ENCODE measurements at places on chromosomes 6 and 20.
A peak's percentile ranks its signal among the peaks of the same experiment; 100 is the strongest.

DNA sequence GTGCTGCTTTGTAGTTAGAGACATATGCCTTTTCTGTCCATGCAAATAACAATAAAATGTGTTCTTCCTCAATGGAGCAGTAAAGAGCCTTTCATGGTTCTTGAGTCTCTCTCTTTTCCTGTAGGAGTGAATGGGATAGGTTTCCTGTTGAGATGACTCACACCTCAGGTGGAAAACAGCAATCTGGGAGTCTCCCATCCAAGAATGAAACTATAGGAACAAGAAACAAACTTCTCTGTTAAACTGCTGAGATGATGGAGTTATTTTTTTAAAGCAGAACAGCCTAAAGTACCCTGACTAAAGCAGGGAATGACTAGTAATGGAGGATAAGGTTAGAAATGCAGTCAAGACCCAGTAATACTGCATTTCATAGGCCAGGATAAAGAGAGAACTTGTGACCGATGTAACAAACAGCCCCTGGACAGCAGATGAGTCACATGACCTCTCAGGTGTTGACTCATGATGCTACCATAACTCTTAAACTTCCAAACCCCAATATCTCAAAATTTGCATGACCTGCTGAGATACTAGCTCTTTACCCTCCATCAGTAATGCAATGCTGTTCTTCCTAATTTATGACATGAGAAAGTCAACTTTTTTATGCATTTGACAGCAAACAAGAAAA, 548.9 kb downstream of the CBLN4 start:
- DNase-seq, result no peak

GRCh38 chr6:4010048-4010447, 68.9 kb downstream of the FAM217A start:
- DNase-seq, result no peak

GRCh38 chr6:38504996-38505395, 134.7 kb downstream of the BTBD9 start:
- DNase-seq, result no peak

GRCh38 chr6:70686548-70687133, 19.0 kb downstream of the SMAP1 start:
- no peak for DNase-seq

- DNase-seq, result no peak
These were observed 47.3 kb upstream of the ADGRG6 start for GRCh38 chr6:142254513-142254912.

GRCh38 chr6:1215884-1216487, 95.9 kb upstream of the FOXQ1 start:
- no peak for DNase-seq

GRCh38 chr20:13283869-13284829, 63.1 kb downstream of the ISM1 start:
- DNase-seq, result no peak

DNA sequence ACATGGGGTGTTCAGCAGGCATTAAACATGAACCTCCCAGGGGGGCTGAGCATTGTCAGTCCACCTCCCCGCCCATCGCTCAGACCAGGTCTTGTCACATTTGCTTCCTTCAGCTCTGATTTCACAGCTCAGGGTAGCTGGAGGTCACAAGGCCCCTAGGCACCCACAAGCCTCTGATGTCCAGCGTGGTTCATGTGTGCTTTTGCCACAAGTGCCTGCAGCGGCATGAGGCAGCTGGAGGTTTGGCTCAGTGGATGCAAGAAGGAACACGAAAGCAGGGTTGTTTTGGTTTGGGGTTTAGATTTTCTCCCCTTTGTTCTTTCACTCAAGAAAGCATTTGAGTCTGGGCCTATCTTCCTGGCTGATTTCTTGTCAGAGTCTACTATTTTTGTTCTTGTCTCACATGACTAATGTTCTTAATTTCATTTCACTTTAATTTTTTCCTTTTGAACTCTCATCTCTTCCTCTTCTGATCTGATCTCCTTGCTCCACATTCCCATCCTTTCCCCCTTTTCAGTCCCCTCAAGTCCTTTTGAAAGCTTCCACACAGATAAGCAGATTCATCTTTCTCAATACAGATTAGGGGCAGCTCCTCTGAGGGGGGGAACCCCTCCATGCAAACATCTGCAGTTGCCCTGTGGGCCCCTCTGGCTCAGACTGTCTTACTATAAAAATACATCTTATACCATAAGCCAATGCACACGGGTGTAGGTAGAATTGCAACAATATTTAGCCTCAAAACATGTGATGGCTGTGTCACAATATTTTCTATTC, 68.1 kb upstream of the CEP85L start:
- peak; percentile 69 for DNase-seq

GRCh38 chr6:26556263-26557070, 18.3 kb downstream of the HMGN4 start:
- peak; percentile 55 for DNase-seq

DNA sequence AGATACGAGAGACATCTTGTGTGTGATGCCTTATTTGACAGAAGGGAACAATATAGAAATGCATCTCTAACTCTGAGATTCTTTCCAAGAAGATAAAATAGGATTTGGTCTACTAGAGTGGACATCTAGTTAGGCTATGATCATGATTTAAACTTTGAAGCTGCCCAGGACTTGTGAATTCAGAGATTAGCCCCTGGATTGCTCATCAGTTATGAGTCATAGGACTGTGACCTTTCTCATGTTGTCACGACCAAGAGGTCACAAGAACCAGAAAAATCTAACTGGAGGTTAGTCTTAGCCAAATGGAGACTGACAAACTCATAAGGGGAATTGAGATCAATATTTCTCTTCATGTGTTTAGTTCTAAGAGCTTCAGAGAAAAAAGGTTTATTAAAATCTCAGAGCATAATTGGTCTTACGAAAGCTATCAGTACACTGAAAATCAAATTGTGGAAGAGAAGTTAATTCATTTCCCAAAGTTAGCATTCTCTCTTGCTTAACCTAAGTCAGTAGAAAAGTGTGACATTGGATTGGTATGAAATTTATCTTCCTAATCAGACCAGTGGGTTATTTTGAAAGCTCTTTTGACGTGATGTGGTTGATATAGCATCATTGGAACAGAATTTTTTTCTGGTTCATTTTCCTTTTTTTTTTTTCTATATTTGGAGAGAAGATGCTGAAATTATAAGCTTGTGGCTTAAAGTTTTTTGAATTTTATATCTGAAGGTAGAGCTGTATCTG, 245.7 kb downstream of the RNF144B start:
- no peak for DNase-seq

GRCh38 chr6:118537574-118537973, 10.5 kb upstream of the PLN start:
- no peak for DNase-seq

DNA sequence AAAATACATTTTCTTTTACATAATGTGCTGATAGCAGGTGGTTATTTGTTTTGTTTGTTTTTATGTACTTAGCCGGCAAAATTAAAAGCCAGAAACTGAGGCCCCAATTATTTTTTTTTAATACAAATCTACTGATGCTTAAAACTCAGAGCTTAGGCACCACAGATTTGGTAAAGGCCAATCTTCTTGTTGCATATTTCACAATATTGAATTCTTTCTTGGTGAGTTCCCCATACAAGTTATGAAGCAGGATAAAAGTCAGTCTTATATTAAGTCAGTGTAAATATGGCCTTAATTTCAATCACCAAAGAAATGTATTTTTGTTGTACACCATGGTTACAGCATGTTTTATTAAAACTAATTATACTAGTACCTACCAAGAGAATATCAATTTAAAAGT, 16.3 kb upstream of the ZDHHC14 start:
- DNase-seq, result no peak

GRCh38 chr20:15162079-15162647, 824.8 kb upstream of the FLRT3 start:
- DNase-seq, result no peak

DNA sequence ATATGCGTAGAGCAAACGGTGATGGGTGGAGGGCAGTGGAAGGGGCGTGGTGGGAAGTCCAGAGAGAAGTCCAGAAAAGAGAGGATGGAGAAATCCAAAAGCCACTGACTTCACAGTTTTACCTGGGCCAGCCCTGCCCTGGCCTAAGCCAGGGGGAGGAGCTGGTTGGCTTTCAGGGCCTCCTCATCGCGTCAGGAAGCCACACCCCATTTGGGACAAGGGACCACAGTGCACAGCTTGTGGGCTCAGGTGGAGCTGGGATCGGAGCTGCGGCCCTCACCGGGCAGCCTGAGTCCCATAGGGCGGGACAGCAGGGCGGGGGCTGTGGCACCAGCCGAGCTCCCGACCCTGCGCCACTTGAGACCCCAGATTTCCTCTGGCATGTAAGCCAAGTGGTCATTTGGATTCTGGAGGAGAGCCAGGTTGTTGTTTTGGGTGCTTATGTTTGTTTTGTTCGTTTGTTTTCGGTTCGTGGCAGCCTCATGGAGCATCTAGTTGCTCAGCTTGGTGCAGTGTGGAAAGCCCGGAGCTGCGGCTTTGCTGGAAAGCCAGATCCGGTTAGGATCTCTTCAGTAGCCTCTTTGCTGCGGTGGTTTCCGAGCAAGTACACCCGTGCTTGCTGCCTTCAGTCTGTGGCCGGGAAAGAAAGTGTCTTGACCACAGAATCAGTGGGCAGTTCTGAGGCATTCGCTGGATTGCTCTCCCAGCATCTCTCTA, 42.2 kb downstream of the RIOK1 start:
- DNase-seq, result no peak

DNA sequence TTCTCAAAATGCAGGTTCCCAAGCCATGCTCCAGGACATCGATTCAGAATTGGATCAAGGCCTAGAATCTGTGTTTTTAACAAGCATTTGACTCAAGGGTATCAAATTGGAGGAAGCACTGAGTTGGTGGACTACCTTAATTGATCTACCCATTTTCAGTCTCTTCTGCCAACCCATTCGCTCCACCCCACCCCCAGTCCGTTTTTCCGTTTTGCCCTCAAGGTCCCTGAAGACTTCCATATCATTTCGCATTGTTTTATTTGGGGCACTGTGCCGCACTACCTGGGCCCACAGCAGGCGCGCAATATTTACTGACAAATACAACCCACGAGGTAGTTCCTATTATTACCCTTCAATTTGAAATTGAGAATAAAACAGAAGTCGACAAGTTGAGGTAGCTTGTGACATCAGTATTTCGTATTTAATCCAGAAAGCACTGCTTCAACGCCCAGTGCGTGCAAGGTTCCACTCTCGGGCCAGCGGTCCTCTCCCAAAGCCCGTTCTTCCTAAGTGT, 557 bp upstream of the DHX35 start:
- no peak for DNase-seq

- peak; percentile 35 for DNase-seq
These were observed 143.6 kb upstream of the SPACA1 start for GRCh38 chr6:87904011-87904410.

GRCh38 chr6:112439432-112439831, 92.3 kb downstream of the RFPL4B start:
- no peak for DNase-seq

GRCh38 chr6:111161650-111162049, 74.3 kb downstream of the SLC16A10 start:
- no peak for DNase-seq

GRCh38 chr6:40054602-40055001, 120.3 kb upstream of the MOCS1 start:
- DNase-seq, result no peak

GRCh38 chr20:50692552-50692933, 1.2 kb upstream of the RIPOR3 start:
- DNase-seq, result no peak

DNA sequence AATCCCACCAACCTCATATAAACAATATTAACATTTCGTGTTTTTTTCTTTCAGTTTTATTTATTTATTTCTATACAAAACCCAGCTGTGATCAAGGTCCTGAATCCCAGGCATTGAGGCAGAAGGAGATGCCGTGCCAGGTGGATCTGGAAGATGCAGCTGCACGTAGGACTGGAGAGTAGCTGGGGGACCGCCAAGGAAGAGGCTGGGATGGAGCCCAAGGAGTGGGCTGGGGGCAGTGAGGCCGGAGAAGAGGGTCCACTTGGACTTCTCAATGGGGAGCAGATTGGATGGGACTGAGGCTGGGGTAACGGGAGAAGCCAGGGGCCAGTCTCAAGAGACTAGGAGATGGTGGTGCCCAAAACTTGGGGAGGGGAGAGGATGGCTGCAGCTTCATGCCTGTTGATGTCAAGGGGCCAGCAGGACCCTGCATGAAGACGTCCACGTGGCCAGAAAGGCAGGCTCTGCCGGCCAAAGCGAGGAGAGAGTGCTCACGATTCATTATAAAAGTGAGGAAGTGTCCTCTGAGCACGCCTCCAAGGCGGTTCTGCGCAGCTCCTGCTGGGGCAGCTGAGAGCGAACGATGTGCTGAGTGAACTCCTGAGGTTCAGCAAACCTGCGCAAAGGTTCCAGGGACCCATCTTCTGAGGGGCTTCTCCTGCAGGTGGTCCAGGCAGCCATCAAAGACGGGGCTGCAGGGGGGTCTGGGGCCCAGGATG, 110.3 kb downstream of the BMP7 start:
- no peak for DNase-seq

GRCh38 chr6:10411971-10412460, 2.9 kb downstream of the TFAP2A start:
- peak; percentile 87 for DNase-seq

DNA sequence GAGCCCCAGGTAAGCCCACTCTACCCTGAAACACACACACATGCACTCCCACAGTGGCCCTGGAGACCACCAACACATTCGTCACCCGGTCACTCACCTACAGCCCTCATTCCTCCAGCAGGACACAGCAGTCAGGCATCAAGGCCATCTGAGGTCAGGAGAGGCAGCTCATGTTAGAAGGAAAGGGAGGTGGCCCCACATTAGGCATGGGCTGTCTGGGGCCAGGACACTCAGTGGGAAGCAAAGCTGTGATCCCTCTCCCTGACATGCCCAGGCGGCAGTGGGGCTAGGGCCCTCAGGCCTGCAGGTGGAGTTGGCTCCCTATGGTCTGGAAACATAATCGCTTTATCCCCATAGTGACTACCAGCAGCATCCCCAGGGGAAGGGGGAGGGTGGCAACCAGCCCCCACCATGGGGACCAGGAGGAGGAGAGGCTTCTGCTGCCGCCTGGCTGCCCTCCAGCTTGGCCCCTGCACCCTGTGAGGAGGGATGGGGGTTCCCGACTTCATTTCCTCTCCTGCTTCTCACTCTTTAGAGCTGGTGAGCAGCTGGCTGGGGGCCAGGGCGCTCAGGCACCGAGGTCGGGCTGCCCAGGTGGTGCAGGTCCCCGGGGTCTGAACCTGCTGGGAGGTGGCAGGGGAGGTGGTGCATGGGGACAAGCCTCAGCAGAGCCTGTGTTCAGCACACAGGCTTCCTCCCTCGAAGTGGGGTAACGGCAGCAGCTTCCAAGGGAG, 76.6 kb upstream of the CST7 start:
- no peak for DNase-seq

DNA sequence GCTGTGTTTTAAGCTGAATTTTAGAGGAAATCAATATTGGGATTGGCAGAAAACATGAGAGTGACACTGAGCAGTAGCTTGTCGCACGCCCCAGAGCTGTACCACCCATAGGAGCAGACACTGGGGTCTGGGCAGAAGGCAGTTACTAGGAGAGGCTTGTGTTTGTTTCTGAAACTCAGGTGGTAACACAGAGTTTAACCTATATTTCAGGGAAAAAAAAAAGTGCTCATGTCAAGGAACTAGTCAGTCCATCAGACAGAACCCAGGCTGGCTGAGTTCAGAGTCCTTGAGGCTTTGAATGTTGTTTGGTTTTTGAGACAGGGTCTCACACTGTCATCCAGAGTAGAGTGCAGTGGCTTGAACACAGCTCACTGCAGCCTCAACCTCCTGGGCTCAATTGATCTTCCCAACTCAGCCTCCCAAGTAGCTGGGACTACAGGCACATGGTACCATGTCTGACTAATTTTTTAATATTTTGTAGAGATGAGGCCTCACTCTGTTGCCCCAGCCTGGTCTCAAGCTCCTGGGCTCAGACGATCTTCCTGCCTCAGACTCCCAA, 6.6 kb downstream of the SLC22A1 start:
- no peak for DNase-seq

GRCh38 chr6:157316871-157317814, 6.2 kb downstream of the TMEM242 start:
- DNase-seq, result no peak

GRCh38 chr6:3929281-3929798, 80.2 kb downstream of the FAM50B start:
- DNase-seq, result no peak
